Vagina (tissue), 2 donors: ENCODE measurements at places on chromosomes 3 and 15. TPM values are rescaled to one million over a fixed set of nuclear protein-coding genes. Genes with fewer than 3 reads are reported as not detected.

- no peak for DNase-seq
Observed at GRCh38 chr3:121073011-121073410, 165.0 kb downstream of the STXBP5L start.

GRCh38 chr3:135895734-135896121 lies 69.8 kb upstream of the PPP2R3A start:
- no peak for DNase-seq

Gene ISL2
- 2.0 TPM for total RNA-seq

GRCh38 chr3:29503314-29503713 lies 222.4 kb downstream of the RBMS3 start:
- no peak for DNase-seq

GRCh38 chr15:43144512-43144911 lies 11.1 kb downstream of the TMEM62 start:
- DNase-seq: no peak

- no peak for DNase-seq
Observed at GRCh38 chr3:14411988-14412387, 9.6 kb downstream of the SLC6A6 start.

DNA sequence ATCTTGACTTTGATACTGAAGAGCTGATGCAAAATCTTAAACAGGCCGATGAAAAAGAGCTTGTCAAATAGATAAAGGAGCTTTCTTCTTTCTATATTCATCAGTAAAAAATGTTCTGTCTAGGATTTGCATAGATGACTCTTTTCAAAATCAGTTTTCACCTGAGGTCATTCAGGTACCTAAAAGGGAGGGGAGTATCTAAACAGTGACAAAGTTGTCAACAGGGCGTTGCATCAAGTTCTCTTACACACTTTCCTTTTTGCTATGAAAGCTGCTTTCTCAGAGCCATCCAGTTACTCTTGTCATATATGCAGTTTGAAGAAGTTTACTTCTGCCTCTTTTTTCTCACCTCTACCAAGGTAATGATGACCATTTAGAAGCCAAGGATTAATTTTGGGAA lies 60.0 kb downstream of the AKAP13 start:
- DNase-seq: no peak

- DNase-seq: no peak
Observed at GRCh38 chr3:108662142-108662738, 72.7 kb downstream of the DZIP3 start.

GRCh38 chr15:83698294-83698693 lies 44.4 kb downstream of the ADAMTSL3 start:
- no peak for DNase-seq
